ENCODE measurements at places on chromosomes 6 and 20.
A peak's percentile ranks its signal among the peaks of the same experiment; 100 is the strongest.

DNA sequence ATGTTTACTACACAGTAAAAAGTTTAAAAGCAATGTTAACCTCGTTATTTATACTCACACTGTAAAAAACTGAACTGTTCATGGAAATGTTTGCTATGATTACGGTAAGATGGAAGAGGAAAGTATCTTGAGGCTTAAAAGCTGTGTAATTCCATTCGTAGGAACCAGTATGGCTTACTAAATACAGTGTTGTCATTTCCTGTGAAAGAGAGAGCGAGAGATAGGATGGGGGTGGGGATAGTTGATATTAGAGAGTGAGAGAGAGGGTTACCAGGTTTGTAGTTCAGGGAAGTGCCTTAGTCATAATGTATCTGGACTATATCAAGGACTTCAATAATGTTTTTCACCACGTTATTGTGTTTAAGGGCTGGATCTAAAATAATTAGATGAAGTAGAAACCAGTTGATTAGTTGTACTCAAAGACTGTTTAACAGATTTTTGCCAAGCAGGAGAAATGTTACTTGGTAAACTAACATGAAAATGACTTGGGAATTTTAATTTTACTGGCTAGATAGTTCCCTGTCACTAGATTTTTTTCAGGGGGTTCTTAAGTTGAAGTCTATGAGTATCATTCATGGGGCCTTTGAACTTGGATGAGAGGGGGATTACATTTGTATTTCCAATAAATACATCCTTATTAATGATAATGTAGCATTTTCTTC, 30.4 kb downstream of the AFDN start:
- H3K4me1 ChIP-seq: no peaks in the 10 kb centered on the region
- no peak overlapping the region for H3K4me3 ChIP-seq
- DNase-seq: no peak
- H3K36me3 ChIP-seq: no peaks in the 10 kb centered on the region

DNA sequence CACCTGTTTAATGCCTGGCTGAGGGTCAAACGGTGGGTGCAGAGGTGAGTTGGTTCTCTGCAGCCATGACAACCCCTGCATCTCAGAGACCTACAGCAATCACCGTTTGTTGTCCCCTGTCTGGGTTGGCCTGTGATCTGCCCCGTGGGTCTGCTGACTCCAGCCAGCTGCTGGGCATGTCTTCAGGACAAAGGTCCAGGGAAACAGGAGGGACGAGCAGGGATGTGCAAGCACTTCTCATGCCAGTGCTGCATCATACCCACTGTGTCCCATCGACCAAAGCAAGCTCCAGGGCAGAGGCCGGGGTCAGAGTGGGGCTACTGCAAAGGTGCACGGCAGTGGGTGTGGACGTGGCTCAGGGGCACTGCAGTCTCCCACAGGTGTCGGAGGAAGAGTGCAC, 150.2 kb downstream of the PHACTR3 start:
- no peak overlapping the region for H3K4me3 ChIP-seq
- H3K27ac ChIP-seq: no peak overlapping the region
- H3K27me3 ChIP-seq: no peaks in the 10 kb centered on the region
- peaks cover 7% of the 10 kb centered on the region for H3K4me1 ChIP-seq
- no peaks in the 10 kb centered on the region for H3K36me3 ChIP-seq
- no peak for DNase-seq

DNA sequence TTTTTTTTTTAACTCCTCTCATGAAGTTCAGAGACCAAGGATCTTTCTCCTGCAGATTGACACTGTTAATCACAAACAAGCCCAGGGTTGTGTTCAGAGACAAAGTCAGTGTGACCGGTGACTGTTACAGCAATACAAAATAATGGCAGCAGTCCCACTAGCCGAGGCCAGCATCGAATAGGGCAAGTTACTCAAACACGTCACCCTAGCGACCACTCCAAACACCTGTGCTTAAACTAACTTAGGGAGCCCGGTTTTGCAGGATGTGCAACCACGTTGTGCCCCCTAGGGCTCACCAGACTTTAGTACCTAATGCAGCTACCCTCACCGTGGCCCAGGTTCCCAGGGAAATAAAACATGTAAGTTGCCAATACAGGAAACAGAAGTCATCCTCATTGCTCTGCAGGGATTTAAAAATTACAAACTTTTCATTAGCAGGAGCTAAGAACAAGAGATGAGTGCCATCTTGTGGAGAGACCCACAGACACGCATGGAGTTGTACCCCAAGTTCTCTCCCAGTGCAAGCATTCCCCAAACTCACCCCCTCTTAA, 38.1 kb downstream of the FAM50B start:
- H3K4me1 ChIP-seq: no peaks in the 10 kb centered on the region
- no peak overlapping the region for H3K4me3 ChIP-seq
- H3K36me3 ChIP-seq: no peaks in the 10 kb centered on the region
- H3K27ac ChIP-seq: no peak overlapping the region
- DNase-seq: no peak
- H3K27me3 ChIP-seq: no peaks in the 10 kb centered on the region

DNA sequence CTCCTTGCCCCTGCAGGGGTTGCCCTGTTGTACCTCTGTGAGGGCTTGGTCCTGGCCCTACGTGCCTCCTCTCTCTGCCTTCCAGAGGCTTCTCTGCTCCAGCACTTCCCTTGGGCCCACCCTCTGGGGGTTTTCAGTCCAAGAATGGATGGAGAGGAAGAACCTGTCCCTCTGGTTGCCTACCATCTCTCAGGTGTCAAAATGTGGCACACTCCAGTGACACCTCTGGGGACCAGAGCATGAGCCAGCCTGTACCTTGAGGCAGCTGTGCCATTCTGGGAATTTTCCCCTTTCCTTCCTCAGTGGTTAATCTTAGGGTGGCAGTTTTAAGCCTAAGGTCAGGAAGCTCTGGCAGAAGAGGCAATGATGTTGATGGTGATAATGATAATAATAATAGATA, 115.2 kb upstream of the ARMC2 start:
- no peaks in the 10 kb centered on the region for H3K27me3 ChIP-seq
- H3K4me1 ChIP-seq: no peaks in the 10 kb centered on the region
- H3K36me3 ChIP-seq: no peaks in the 10 kb centered on the region
- H3K27ac ChIP-seq: peak overlapping the region; percentile 84
- no peak for DNase-seq

Measured in Peyer's patch (tissue), 4 donors.